ENCODE measurements at places on chromosomes 12 and 14. TPM values are rescaled to one million over a fixed set of nuclear protein-coding genes. Genes with fewer than 3 reads are reported as not detected.
A peak's percentile ranks its signal among the peaks of the same experiment; 100 is the strongest.

GRCh38 chr14:100592972-100593371 is 5.8 kb upstream of the BEGAIN start:
- no peak for DNase-seq

Gene TAS2R14
- total RNA-seq: 1.9 TPM

- DNase-seq: peak; percentile 75
Observed at GRCh38 chr12:49288412-49288853, 6.5 kb upstream of the PRPH start.

DNA sequence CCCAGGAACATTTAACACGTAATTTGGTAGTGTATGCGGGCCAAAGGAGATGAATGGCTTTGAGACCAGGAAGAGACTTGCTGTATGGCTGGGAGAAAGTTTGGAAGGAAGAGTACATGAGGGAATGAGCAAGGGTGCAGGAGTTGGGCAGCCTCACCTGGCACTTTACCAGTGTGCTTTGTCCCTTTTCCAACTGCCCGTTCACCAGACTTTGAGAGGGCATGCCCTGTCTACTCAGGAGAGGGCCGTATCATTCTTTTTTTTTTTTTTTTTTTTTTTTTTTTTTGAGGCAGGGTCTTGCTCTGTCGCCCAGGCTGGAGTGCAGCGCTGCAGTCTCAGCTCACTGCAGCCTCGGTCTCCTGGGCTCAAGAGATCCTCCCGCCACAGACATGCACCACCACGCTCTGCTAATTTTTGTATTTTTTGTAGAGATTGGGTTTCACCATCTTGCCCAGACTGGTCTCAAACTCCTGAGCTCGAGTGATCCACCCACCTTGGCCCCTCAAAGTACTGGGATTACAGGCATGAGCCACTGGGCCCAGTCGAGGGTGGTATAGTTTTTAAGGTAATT is 6.5 kb downstream of the DYNC1H1 start:
- DNase-seq: no peak
